ENCODE measurements at places on chromosomes 2 and 18. TPM values are rescaled to one million over a fixed set of nuclear protein-coding genes. Genes with fewer than 3 reads are reported as not detected.

GRCh38 chr2:205722283-205722918 is 40.1 kb downstream of the NRP2 start:
- no peak overlapping the region for H3K4me3 ChIP-seq
- H3K27ac ChIP-seq: no peak overlapping the region
- H3K36me3 ChIP-seq: no peaks in the 10 kb centered on the region
- DNase-seq: no peak

DNA sequence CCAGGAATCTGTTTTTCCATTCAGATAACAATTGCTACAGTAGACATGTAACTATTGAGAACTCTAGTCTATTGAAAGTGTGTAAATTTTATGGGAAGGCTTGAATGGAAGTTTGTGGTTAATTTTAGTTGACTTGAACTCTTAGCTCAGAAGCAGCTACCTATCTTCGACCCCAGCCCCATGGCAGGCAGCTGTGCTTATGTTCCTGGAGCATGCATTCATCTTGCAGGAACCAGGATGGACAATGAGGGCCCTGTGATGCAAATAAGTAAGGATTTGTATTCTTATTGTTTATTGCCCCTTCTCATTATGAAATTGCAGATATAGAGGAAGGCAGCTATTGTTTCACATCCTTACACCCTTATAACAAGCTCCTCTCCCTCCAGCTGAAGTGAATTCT is 1252.2 kb downstream of the DPP10 start:
- H3K27ac ChIP-seq: no peak overlapping the region
- H3K4me1 ChIP-seq: no peaks in the 10 kb centered on the region
- H3K27me3 ChIP-seq: no peaks in the 10 kb centered on the region
- H3K4me3 ChIP-seq: no peak overlapping the region
- H3K36me3 ChIP-seq: no peaks in the 10 kb centered on the region

DNA sequence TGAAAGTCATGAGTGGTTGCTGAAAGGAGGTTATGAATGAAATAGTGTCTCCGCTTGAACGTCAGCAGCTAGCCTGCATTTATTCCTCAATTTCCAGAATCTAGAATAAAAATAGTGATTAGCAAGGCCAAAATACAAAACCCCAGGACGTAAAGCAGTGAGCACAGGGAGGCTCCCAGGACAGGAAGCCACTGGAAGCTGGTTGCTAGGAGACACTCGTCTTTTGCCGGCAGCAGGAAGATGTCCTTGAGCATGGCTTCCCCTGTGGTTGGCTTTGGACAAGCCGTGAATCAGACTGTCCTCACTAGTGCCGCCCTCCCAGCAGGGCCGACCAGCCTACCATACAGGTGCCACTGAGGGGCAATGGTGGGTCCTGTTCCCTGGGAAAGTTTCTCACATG is 374.4 kb downstream of the MTX2 start:
- no peaks in the 10 kb centered on the region for H3K36me3 ChIP-seq
- H3K4me1 ChIP-seq: no peaks in the 10 kb centered on the region
- no peak overlapping the region for H3K27ac ChIP-seq

GRCh38 chr2:102166189-102166845 is 20.5 kb upstream of the IL1RL2 start:
- H3K4me3 ChIP-seq: no peak overlapping the region
- H3K27me3 ChIP-seq: no peaks in the 10 kb centered on the region
- no peaks in the 10 kb centered on the region for H3K4me1 ChIP-seq
- no peak overlapping the region for H3K27ac ChIP-seq

DNA sequence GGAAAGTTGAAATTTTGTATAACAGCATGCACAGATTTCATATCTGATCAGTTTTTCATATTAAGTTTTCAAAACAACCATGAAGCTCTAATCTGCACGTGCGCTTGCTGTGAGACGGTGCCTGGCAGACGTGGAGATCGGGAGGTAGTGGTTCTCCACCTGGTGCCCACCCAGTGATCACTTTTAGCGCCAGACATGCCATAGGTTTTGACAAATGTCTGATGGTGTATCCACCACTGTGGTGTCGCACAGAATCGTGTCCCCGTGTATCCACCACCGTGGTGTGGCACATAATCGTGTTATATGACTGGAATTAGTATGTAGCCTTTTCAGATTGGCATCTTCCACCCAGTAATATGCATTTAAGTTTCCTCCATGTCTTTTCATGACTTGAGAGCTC is 40.9 kb upstream of the KCNG2 start:
- no peak overlapping the region for H3K4me3 ChIP-seq
- no peak overlapping the region for H3K27ac ChIP-seq
- no peaks in the 10 kb centered on the region for H3K4me1 ChIP-seq
- peaks cover 26% of the 10 kb centered on the region for H3K36me3 ChIP-seq
- no peak for DNase-seq
- H3K27me3 ChIP-seq: no peaks in the 10 kb centered on the region

TNS1 gene
- total RNA-seq: 0.25 TPM

C2orf78 gene
- not detected for total RNA-seq
